Stomach (tissue), 19 donors: ENCODE measurements at places on chromosomes 1 and 21.
A peak's percentile ranks its signal among the peaks of the same experiment; 100 is the strongest.

DNA sequence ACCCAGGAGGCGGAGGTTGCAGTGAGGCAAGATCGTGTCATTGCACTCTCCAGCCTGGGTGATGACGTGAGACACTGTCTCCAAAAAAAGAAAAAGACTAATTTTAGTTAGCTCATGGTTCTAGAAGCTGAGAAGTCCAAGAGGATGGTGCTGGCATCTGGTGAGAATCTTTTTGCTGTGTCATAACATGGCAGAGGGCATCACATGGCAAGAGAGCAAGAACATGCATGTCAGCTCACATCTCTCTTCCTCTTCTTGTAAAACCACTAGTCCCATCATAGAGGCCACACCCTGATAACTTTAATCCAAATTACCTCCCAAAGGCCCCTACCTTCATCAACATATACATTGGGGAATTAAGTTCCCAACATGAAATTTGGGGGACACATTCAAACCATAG lies 13.8 kb upstream of the CNN3 start:
- DNase-seq: no peak
- H3K27me3 ChIP-seq: no peaks in the 10 kb centered on the region
- peaks cover 39% of the 10 kb centered on the region for H3K4me1 ChIP-seq
- H3K27ac ChIP-seq: no peak overlapping the region
- H3K4me3 ChIP-seq: no peak overlapping the region

- no peak overlapping the region for H3K4me3 ChIP-seq
- H3K27me3 ChIP-seq: no peaks in the 10 kb centered on the region
- no peak for DNase-seq
- no peak overlapping the region for H3K27ac ChIP-seq
These were observed 519.8 kb upstream of the PLXNA2 start for GRCh38 chr1:208763971-208764370.

DNA sequence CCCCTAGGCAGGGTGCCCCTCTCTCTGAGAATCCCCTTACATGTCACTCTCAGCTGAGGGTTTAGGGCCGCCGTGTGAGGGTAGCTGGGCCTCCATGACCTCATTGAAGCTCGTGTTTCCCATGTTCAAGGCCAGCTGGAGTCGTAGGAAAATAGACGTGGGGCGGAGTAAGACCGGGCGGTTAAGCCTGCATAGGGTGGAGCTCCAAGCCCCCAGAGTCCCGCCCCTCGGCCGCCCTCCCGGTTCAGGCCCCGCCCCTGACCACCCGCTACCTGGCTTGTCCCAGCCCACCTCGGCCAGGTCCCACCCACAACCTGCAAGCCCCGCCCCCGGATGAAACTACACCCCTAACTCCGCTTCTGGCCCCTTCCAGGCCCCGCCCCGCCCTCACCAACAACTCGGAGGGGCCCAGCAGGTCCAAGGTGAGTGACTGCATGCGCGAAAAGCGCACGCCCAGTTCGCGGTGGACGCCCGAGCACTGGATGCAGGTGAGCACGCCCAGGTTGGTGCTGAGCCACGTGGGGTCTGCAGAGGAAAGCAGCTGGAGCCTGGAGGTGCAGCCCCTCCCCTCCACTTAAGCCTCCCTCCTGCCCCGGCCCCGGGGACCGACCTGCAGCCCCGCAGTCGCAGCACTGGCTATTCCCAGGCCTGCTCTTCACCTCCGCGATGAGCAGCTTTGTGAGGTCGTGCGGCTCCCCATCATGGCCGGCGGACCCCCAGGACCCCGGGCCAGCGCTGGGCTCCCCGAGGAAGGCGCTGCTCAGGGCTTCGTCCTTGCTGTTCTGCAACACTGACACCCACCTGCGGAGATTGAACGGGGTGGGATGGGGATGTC lies 12.2 kb upstream of the TCEA3 start:
- H3K36me3 ChIP-seq: peaks cover 80% of the 10 kb centered on the region
- DNase-seq: peak; percentile 37
- no peak overlapping the region for H3K27ac ChIP-seq
- H3K27me3 ChIP-seq: no peaks in the 10 kb centered on the region
- H3K4me3 ChIP-seq: no peak overlapping the region
- H3K4me1 ChIP-seq: no peaks in the 10 kb centered on the region

GRCh38 chr1:235950318-235950717 lies 83.6 kb upstream of the LYST start:
- H3K27me3 ChIP-seq: no peaks in the 10 kb centered on the region
- no peaks in the 10 kb centered on the region for H3K36me3 ChIP-seq
- H3K4me3 ChIP-seq: no peak overlapping the region
- H3K27ac ChIP-seq: no peak overlapping the region
- H3K4me1 ChIP-seq: peaks cover 10% of the 10 kb centered on the region

- no peak overlapping the region for H3K27ac ChIP-seq
- peaks cover 39% of the 10 kb centered on the region for H3K27me3 ChIP-seq
- H3K36me3 ChIP-seq: no peaks in the 10 kb centered on the region
- H3K4me1 ChIP-seq: peaks cover 6% of the 10 kb centered on the region
- DNase-seq: peak; percentile 81
- H3K4me3 ChIP-seq: peak overlapping the region; percentile 44
These were observed 54.1 kb upstream of the SAMD11 start for GRCh38 chr1:869499-870244.

DNA sequence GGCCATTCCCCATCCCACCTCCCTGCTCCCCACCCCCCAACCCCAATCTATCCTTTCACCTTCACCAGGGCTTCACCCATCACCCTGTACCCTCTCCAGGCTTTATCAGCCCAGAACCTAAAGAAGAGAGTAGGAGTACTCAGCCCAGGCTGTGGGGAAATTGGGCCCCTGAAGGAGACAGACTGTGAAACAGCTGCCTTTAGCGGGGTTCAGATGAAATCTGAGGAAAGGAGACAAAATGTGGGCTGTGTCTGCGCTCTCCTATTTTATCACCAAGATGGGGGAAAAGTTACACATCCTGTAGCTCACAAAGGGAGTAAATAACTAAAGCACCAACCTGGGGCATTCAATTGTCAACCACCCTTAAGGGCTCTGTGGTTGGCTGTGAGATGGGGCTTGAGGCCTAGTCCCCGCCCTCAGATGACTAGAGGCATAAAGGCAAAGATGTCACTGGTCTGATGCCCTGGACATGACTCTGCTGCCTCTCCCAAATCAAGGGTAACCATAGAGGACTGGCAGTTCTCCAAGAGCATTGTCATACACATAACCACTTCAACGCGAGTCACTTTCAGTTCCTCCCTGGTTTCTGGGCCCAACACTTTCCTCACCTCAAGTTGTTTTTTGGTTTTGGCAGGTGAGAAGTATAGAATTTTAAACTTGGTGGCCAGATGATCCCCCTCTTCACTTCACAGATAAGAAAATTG lies 30.0 kb downstream of the SLC27A3 start:
- peak overlapping the region; percentile 57 for H3K27ac ChIP-seq
- H3K4me3 ChIP-seq: no peak overlapping the region
- H3K4me1 ChIP-seq: peaks cover 8% of the 10 kb centered on the region
- H3K36me3 ChIP-seq: peaks cover 47% of the 10 kb centered on the region
- DNase-seq: peak; percentile 44
- H3K27me3 ChIP-seq: no peaks in the 10 kb centered on the region

DNA sequence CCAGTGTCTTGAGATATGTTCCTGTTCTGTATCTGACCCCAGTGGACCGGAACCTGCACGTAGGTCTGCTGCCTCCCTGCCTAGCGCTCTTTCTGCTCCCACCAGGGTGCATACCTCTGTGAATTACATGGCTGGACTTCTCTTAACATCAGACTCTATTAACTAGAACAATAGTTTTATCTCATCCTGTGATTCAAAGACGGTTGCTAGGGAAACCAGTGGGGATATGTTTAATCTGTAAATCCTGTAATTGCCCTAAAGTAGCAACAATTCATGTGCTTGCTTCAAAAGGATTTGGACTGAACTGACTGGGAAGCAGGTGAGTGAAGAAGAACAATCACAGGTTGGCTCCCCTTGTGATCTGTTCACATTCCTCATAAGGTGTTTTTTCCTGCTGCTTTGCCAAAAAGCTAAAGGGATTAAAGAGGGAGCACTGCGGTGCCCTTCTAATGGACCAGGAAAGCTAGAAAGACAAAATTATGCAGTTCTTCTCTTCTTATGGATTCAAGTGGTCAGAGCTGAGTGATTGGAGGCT lies 52.7 kb upstream of the DIRAS3 start:
- no peaks in the 10 kb centered on the region for H3K4me1 ChIP-seq
- H3K27me3 ChIP-seq: no peaks in the 10 kb centered on the region
- no peak for DNase-seq
- H3K36me3 ChIP-seq: no peaks in the 10 kb centered on the region

GRCh38 chr1:246214708-246215509 lies 292.2 kb downstream of the SMYD3 start:
- peak overlapping the region; percentile 7 for H3K27ac ChIP-seq
- DNase-seq: no peak
- no peak overlapping the region for H3K4me3 ChIP-seq
- H3K27me3 ChIP-seq: no peaks in the 10 kb centered on the region
- H3K4me1 ChIP-seq: peaks cover 6% of the 10 kb centered on the region
- H3K36me3 ChIP-seq: no peaks in the 10 kb centered on the region

- no peaks in the 10 kb centered on the region for H3K4me1 ChIP-seq
These were observed 44.5 kb upstream of the VAMP3 start for GRCh38 chr1:7726623-7727022.

DNA sequence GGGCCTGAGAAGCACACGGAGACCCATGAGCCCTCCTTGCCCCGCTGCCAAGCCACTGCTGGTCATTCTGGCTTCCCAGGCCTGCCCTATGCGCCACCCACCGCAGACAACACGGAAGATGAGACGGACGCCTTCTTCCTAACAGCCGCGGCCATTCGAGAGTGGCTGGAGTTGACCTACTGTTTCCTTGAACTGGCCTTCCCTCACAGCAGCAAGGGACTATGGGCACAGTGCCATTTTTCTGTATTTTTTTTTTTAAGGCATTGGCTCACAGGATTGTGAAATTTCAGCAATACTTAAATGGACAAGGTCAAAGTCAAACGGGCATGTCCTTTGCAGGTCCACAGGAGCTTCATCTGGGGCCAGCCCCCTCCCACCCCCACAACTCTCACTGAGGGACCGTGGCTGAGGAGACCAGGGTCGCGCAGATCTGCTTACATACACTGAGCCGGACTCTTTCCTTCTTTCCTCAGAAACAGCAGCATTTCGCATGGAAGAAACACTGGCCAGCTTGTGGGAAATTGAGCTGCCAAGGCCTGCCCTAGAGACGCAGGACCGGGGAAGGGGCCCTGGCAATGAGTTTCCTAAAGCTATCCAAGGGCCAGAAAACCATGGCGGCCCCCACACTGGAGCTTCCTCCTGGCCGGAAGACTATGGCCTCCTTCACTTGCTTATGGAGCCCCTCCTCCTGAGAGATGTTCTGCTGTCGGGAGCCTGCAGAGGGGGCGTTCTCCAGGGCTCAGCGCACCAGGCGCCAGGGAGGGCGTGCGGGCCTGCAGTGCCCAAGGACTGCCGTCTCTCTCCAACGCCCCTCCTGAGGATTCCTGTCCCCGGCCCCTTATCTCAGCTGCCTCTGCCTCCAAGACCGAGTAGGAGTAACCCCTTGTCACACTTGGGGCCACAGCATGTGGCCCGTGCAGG lies 98.9 kb downstream of the PGBD5 start:
- H3K36me3 ChIP-seq: no peaks in the 10 kb centered on the region
- H3K27me3 ChIP-seq: no peaks in the 10 kb centered on the region

GRCh38 chr1:169999331-169999741 lies 75.2 kb downstream of the KIFAP3 start:
- no peak for DNase-seq
- no peak overlapping the region for H3K27ac ChIP-seq
- no peaks in the 10 kb centered on the region for H3K27me3 ChIP-seq
- H3K4me1 ChIP-seq: no peaks in the 10 kb centered on the region
- no peaks in the 10 kb centered on the region for H3K36me3 ChIP-seq

GRCh38 chr1:41006942-41007865 lies 14.3 kb downstream of the SLFNL1 start:
- no peak overlapping the region for H3K4me3 ChIP-seq
- H3K27ac ChIP-seq: no peak overlapping the region
- DNase-seq: no peak
- peaks cover 6% of the 10 kb centered on the region for H3K4me1 ChIP-seq
- peaks cover 91% of the 10 kb centered on the region for H3K36me3 ChIP-seq
- H3K27me3 ChIP-seq: no peaks in the 10 kb centered on the region

DNA sequence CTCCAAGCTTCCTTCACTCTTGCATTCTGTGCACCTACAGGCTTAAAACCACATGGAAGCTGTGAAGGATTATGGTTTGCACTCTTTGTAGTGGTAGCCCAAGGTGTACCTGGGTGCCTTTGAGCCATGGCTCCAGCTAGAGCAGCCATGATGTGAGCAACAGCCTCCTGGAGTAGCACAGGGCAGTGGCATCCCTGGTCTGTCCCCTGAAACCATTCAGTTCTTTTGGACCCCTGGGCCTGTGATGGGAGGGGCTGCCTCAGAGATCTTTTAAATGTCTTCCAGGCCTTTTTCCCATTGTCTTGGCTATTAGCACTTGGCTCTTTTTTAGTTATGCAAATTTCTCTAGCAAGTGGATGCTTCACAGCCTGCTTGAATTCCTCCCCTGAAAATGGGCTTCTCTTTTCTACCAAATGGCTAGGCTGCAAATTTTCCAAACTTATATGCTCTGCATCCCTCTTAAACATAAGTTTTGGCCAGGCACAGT lies 47.4 kb downstream of the CLCA4 start:
- no peaks in the 10 kb centered on the region for H3K36me3 ChIP-seq
- DNase-seq: no peak
- H3K27me3 ChIP-seq: no peaks in the 10 kb centered on the region
- H3K4me1 ChIP-seq: no peaks in the 10 kb centered on the region
- H3K27ac ChIP-seq: no peak overlapping the region

DNA sequence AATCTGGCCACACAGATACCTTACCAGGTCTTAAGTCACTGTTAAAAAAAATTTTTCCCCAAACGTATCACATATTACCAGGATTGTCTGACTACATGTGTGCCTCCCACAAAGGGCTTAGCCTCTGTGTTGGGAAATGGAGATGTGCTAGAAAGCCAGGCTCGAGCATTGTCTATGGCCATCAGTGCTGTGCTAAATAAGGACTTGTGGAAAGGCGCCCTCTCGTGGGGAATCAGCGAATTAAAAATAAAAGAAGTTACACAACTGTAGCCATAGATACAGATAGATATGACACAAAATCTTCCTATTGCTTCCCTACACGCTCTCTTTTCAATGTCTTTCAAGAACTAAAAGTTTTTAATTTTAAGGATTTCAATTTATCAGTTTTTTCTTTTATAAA lies 47.5 kb upstream of the CRNN start:
- H3K4me1 ChIP-seq: peaks cover 11% of the 10 kb centered on the region
- peak; percentile 70 for DNase-seq
- no peaks in the 10 kb centered on the region for H3K36me3 ChIP-seq
- H3K27ac ChIP-seq: no peak overlapping the region
- H3K4me3 ChIP-seq: no peak overlapping the region

- no peak for DNase-seq
- no peak overlapping the region for H3K27ac ChIP-seq
- no peaks in the 10 kb centered on the region for H3K36me3 ChIP-seq
- H3K27me3 ChIP-seq: peaks cover 22% of the 10 kb centered on the region
These were observed 403.6 kb downstream of the RRAGC start for GRCh38 chr1:38455829-38456530.
